ENCODE measurements at places on chromosomes 12 and 14. TPM values are rescaled to one million over a fixed set of nuclear protein-coding genes. Genes with fewer than 3 reads are reported as not detected.
A peak's percentile ranks its signal among the peaks of the same experiment; 100 is the strongest.

DNA sequence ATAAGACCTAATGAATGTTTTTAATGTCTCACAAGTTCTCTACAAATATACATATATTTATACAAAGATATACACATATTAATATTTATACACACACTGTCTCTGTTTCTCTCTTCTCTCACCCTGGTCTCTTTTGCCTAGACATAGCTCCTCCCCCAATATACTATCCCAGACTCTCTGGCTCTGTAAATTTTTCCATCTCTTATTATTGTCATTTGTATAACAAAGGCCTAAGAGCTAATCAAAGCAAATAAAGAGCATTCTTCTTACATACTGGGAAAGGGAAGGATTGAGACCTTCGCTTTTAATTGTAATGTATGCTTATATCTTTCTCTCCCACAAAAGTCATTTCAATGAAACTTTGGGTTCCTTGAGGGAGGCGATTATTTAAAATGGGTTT is 318.1 kb downstream of the ADAMTS20 start:
- H3K27me3 ChIP-seq: no peaks in the 10 kb centered on the region
- no peak overlapping the region for H3K4me3 ChIP-seq
- H3K36me3 ChIP-seq: no peaks in the 10 kb centered on the region
- no peaks in the 10 kb centered on the region for H3K4me1 ChIP-seq
- no peak for DNase-seq

The UBE3B gene
- total RNA-seq: 40.2 TPM

GRCh38 chr14:75258079-75258802 is 20.4 kb upstream of the FOS start:
- peaks cover 24% of the 10 kb centered on the region for H3K4me1 ChIP-seq
- peak overlapping the region; percentile 56 for H3K4me3 ChIP-seq
- DNase-seq: no peak

- H3K4me1 ChIP-seq: peaks cover 29% of the 10 kb centered on the region
- no peaks in the 10 kb centered on the region for H3K27me3 ChIP-seq
- no peak overlapping the region for H3K27ac ChIP-seq
- no peak overlapping the region for H3K4me3 ChIP-seq
- DNase-seq: no peak
Measured at GRCh38 chr14:51962711-51963110, 26.6 kb upstream of the RTRAF start.

GRCh38 chr12:116630762-116631161 is 71.6 kb downstream of the MAP1LC3B2 start:
- H3K4me3 ChIP-seq: no peak overlapping the region
- DNase-seq: no peak
- no peaks in the 10 kb centered on the region for H3K36me3 ChIP-seq
- H3K4me1 ChIP-seq: no peaks in the 10 kb centered on the region
- no peak overlapping the region for H3K27ac ChIP-seq
- no peaks in the 10 kb centered on the region for H3K27me3 ChIP-seq

GRCh38 chr12:114360485-114360884 is 45.5 kb downstream of the TBX5 start:
- DNase-seq: no peak
- no peak overlapping the region for H3K27ac ChIP-seq
- no peak overlapping the region for H3K4me3 ChIP-seq
- H3K4me1 ChIP-seq: no peaks in the 10 kb centered on the region
- no peaks in the 10 kb centered on the region for H3K36me3 ChIP-seq
- H3K27me3 ChIP-seq: no peaks in the 10 kb centered on the region

DNA sequence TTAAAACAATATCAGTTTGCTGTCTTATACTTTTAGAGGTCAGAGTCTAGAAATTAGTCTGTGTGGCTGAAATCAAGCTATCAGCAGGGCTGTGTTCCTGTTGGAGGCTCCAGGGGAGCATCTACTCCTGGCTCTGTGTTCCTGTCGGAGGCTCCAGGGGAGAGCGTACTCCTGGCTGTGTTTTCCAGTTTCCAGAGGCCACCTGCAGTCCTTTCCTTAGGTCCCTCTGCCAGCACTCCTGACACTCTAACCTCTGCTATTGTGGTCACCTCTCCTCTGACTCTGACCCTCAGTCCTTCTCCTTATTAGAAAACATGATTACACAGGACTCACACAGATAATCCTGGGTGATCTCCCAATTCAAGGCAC is 1140.7 kb upstream of the TMEM132C start:
- peak overlapping the region; percentile 14 for H3K27ac ChIP-seq
- no peak for DNase-seq
- no peaks in the 10 kb centered on the region for H3K4me1 ChIP-seq
- H3K27me3 ChIP-seq: no peaks in the 10 kb centered on the region

DNA sequence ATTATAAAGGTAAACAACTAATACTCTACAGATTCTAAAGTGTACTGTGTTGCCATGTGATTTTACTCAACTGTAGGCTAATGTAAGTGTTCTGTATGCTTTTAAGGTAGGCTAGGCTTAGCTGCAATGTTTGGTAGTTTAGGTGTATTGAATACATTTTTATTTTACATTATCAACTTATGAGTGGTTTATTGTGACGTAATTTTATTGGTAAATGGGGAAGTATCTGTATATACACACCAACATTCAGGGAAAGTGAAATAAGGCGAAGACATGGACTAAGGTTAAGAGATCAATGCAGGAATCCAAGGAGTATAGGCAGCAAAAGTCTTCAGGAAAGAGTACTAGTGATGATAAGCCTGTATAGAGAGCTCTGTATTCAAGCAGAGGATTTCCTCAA is 365.8 kb upstream of the MGAT4C start:
- no peak overlapping the region for H3K4me3 ChIP-seq
- H3K27me3 ChIP-seq: no peaks in the 10 kb centered on the region
- no peaks in the 10 kb centered on the region for H3K4me1 ChIP-seq
- no peak overlapping the region for H3K27ac ChIP-seq
- no peaks in the 10 kb centered on the region for H3K36me3 ChIP-seq

GRCh38 chr14:28876572-28876945 is 110.0 kb downstream of the FOXG1 start:
- no peak for DNase-seq
- no peaks in the 10 kb centered on the region for H3K4me1 ChIP-seq
- no peaks in the 10 kb centered on the region for H3K36me3 ChIP-seq
- no peak overlapping the region for H3K4me3 ChIP-seq
